ENCODE measurements at places on chromosomes 7 and 10. TPM values are rescaled to one million over a fixed set of nuclear protein-coding genes. Genes with fewer than 3 reads are reported as not detected.

The DPYSL4 gene
- polyA plus RNA-seq: 6.2 TPM

The INMT gene
- 11.6 TPM for polyA plus RNA-seq

DNA sequence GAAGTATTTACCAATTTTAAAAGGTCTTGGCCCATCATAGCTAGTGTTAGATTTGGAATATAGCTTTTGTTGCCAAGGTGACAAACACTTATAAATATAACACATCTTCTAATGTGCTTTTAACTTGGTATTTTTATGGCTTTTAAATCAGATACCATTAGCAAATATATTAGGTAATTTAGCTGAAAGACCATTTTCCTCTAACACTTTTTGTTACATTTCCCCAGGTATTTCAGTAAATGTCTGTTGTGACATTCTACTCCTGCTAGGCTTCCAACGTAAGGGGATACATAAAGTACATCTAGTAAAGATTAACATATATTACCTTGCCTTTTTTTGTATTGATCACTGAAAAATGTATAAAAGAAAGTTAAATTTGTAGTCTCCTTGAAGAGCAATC is 75.0 kb upstream of the SEM1 start:
- DNase-seq: no peak

The ASB10 gene
- polyA plus RNA-seq: 1.3 TPM
